ENCODE measurements at places on chromosomes 2 and 18. TPM values are rescaled to one million over a fixed set of nuclear protein-coding genes. Genes with fewer than 3 reads are reported as not detected.

The SYT4 gene
- total RNA-seq: not detected

The CENPO gene
- total RNA-seq: 8.5 TPM

The MYOM1 gene
- total RNA-seq: 0.18 TPM

The TLX2 gene
- not detected for total RNA-seq

The RAX gene
- total RNA-seq: not detected

The AGXT gene
- total RNA-seq: not detected

The IGFBP5 gene
- 52.9 TPM for total RNA-seq

The TTN gene
- total RNA-seq: 0.66 TPM

The GREB1L gene
- 1.2 TPM for total RNA-seq

The GULP1 gene
- 35.5 TPM for total RNA-seq

The ZC3H6 gene
- 2.9 TPM for total RNA-seq

The G6PC2 gene
- total RNA-seq: not detected

The EVX2 gene
- not detected for total RNA-seq

The TUBA3E gene
- total RNA-seq: not detected

The CDK5R2 gene
- not detected for total RNA-seq

The GLS gene
- total RNA-seq: 178 TPM

The MAP4K4 gene
- total RNA-seq: 223 TPM

The DUSP19 gene
- 1.6 TPM for total RNA-seq

The MGAT4A gene
- 25.5 TPM for total RNA-seq

The ABCG8 gene
- total RNA-seq: not detected

The NEU2 gene
- not detected for total RNA-seq

The EGR4 gene
- total RNA-seq: not detected

The IL36G gene
- not detected for total RNA-seq

The RPL37A gene
- 4,338 TPM for total RNA-seq

The SERPINB11 gene
- not detected for total RNA-seq

The CCDC148 gene
- 0.18 TPM for total RNA-seq

The MYL1 gene
- not detected for total RNA-seq

The C2orf81 gene
- total RNA-seq: 0.19 TPM

The SRD5A2 gene
- not detected for total RNA-seq

The PRSS56 gene
- total RNA-seq: not detected

The MAP3K19 gene
- total RNA-seq: not detected

The FSHR gene
- not detected for total RNA-seq

The CIB4 gene
- total RNA-seq: not detected

The TNP1 gene
- not detected for total RNA-seq

The IL1F10 gene
- total RNA-seq: not detected

Data from endothelial cell of coronary artery (primary cell).